ENCODE measurements at places on chromosomes 1 and 21.

- no peak for DNase-seq
Measured at GRCh38 chr1:86773341-86774288, 69.2 kb downstream of the SH3GLB1 start.

DNA sequence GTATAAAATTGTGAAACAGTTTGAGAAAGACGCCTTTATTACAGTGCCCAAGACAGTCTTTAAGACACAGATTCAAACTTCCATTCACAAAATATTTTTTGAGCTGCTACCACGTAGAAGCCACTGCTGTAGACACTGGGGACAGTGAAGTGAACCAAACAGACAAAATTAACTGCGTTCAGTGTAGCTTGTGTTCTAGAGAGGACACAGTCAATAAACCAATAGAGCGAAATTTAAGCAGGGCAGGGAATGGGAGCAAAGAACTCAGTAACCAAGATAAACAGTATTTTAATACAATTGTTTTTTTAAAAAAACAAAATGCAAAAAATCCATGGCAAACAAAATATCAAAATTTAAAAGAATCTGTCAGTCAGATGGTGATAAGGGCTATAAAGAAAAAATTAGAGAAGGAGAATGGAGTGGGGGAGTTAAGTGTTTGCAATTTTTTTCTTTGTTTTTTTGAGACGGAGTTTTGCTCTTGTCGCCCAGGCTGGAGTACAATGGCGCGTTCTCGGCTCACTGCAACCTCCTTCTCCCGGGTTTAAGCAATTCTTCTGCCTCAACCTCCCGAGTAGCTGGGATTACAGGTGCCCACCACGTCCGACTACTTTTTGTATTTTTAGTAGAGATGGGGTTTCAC lies 719 bp upstream of the PARS2 start:
- DNase-seq: no peak

DNA sequence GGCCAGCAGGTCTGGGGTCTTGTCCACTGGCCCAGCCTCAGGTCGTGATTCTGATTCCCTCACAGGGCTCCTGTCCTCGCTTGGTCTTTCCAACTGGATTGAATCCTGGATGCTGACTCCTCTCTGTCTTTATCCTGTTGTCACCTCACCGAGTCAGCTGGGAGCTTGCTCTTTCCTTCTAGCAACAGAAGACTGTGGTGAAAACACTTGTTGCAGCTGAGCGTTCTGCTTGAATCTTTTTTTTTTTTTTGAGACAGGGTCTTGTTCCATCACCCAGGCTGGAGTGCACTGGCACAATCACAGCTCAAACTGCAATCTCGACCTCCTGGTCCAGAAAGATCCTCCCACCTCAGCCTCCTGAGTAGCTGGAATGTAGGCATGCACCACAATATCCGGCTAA lies 8.0 kb upstream of the WNT4 start:
- DNase-seq: no peak

DNA sequence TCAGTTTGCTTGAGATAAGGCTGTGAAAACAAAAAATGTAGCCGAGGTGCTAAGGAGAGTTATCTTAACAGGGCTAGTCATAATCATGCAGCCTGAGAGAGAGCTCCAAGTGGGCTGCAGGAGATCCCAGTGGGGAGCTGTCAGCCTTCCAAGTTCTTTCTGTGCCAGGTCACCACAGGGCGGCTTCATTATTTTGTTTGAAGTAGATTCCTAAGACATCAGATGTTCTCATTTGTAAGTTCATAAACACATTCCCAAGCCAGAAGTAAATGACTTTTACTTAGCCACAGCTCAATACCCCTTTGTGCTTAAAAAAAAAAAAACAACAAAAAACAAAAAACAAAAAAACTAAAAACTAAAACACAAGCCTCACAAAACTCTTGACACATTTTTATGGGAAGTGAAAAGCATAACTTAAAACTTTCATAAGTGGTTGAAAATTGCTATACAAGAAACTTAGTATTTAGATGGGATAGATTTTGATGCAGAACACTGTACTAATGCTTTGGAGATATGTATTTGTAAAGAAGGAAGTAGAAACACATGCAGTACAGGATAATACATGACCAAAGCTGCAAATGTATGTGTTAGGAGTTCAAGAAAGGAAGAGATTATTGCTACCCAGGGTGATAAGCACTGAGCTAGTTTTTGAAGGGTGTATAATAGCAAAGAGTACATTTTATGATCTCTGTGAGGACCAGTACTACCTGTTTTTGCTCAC lies 8.6 kb downstream of the CDC14A start:
- no peak for DNase-seq

DNA sequence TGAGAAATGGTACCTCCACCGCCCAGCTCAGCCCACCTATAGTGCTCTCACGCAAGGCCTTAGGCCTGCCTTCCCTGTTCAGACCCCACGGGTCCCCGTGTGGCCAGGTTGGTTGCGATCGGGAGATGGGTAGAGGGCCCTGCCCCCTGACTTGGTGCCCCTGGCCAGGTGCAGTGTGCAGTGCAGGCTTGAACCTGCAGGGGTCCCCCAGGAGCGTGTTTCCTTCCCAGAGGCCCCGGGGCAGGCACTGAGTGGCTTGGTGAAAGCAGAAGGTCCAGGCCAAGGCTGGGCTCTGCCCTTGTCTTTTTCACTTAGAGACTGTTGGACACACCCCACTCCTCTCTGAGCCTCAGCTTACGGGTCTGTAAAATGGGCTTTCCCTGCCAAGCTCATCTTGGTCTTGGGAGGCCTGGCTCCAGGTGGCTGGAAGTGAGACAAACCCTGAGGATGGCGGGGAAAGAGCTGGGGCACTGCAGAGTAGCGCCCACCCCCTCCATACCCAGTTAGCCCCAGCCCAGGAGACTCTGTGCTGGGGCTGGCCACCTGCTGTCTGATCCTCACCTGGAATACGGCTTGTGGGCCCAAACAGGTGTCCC lies 9.3 kb upstream of the HES5 start:
- DNase-seq: peak; percentile 48

DNA sequence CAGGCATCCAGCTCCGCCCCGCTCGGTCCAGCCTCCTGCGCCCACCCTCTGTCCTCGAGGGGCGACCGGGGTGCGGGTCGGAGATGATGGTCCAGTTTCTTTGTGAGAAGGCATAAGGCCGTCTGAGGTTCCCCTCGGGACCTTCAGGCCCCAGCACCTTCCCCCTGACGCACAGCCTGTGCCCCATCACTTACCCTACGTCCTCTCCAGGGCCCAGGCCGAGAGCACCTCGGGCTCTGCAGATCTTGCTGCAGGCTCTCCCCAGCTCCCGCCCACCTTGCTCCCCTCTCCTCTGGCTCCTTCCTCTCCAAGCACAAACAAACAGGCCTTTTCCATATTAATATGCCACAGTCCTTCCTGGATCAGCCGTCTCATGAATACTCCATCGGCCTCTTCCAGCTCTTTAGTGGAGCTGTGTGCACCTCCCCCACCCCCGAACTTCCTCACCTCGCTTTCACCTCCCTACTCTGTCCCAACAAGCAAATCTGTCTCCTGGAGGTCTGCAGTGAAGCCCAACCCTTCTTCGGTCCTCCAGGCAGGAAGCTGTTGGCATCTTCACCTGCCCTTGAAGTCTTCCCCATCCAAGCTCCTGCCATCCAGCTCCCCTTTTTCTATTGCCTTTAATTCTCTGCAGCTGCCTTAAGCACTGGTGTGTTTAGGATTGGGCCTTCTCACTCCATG lies 448 bp upstream of the COL9A2 start:
- no peak for DNase-seq

- no peak for DNase-seq
Measured at GRCh38 chr1:198535631-198536030, 4.8 kb downstream of the ATP6V1G3 start.

GRCh38 chr1:202281316-202282024 lies 60.3 kb downstream of the UBE2T start:
- DNase-seq: no peak

DNA sequence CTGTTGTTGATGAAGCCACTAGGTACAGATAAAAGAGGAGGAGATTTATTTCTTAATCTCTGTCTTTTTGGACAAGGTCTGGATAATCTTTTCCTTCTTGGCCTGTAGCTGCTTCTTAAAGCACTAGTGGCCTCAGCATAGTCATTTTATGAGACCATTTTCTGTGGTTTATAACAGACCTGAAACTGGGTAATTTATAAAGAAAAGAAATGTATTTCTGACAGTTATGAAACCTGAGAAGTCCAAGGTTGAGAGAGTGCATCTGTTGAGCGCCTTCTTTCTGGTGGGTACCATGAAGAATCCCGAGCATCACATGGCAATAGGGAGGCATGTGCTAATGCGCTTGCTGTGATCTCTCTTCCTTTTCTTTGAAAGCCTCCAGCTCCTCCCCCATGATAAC lies 36.7 kb upstream of the PDC start:
- DNase-seq: no peak

DNA sequence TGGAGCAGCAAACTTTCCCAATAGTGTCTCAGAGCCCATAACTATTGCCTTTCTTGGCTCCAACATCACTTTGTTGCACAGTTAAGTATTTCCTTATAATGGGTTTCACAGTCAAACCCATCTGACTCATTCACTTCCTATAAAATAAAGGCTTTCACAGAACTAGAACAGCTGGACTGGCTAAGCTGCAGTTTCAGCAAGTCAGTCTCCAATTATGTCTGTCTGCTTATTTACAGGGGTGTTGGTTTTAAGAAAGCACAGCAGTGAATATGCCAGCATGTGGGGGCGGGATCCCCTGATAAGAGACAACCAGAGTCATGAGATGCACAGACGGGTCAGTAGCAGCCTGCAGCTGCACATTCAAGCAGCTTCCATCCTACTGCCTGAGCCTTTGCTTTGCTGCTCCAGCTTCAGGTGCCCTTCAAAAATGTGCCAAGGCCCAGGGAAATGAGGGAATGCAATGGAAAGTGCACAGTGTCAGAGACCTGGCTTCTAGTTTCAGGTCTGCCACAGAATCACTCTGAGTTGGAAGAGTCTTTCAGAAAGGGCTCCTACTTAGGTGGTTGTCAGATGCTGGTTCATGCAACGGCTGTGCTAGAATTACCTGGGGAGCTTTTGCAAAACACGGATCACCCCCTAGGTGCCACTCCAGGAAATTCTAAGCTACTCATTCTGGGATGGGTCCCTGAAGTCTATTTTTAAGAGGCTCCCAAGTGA lies 24.8 kb downstream of the RNF19B start:
- no peak for DNase-seq

GRCh38 chr1:179287946-179288345 lies 5.7 kb upstream of the SOAT1 start:
- no peak for DNase-seq

GRCh38 chr1:909861-910310 lies 13.8 kb upstream of the SAMD11 start:
- DNase-seq: no peak

DNA sequence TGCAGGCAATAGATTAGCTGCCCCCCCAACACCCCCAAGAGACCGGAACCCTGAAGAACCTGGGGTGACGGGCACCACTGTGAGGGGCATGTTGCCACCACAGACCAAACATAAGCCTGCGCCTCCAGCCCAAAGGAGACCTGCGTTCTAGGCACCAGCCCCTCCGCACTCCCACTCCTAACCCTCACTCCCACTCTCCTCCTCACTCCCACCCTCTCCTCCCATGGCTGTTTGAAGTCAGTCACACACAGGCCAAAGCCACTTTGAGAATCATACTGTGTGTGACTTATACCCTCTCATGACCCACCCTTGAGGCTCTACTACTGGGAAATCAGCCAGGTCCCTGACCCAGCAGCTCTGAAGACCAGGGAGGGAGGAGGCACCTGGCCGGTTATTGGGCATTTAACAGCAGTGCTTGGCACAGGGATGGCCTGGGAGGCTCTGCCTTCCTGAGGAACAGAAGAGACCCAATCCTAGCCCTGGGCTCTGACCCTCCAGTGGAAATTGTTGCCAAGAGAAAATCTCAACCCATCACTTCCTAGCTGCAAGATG lies 43.5 kb downstream of the FBXO2 start:
- DNase-seq: no peak
